ENCODE measurements at places on chromosomes 4 and X.
A peak's percentile ranks its signal among the peaks of the same experiment; 100 is the strongest.

- DNase-seq: no peak
Measured at GRCh38 chr4:101711590-101712260, 78.8 kb upstream of the BANK1 start.

GRCh38 chr4:5753366-5753765 lies 42.4 kb downstream of the EVC start:
- DNase-seq: no peak

DNA sequence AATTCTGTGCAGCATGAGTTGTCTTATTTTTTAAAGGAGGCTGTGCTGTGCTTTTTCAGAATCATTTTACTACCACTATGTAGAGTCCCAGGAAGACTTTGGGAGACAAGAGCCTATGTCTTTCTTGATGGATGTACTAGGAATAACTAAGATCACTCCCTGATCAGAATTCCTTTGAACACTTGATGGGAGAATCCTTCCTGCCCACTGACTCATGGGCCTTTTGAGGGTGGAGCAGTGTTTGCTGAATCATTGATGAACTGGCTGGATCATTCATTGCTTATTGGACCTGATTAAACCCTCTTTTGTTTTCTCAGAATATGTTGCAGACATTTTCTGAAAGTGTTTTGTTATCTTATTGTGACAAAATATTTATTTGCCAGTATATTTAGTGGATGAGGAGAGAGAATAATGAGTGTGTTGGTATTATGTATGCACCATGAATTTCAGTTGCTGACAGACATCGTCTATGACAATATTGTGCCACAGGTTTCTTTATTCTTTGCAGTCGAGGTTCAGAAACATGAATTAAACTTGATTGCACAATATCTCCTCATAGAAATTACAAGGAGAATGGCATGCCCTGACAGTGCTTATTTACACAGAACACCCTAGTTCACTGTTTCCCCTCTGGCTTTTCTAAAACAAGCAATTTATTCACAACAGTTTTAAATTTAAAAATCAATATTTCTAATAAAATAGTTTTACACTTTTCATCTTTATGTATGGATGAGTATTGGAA lies 36.3 kb downstream of the POU4F2 start:
- DNase-seq: no peak

GRCh38 chr4:20901851-20902250 lies 201.6 kb downstream of the PACRGL start:
- no peak for DNase-seq

DNA sequence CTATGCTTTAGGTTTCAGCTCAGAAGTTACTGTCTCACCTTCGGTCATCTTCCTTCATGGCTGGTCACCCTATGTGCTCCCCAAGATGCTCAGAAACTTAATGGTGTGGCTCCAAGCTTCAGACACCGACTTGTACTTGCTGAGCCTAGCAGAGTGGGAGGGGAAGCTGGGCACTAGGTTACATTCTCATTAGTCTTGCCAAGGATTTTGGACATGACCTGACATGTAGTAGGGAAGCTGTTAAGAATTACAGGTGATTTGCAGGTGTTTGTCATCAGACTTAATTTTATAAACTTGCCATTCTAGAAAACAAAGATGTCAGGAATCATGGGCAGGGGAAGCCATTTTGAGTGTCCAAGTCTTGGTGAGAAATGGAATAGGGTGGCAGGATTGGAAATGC lies 72.4 kb downstream of the CCNG2 start:
- no peak for DNase-seq

GRCh38 chr4:81573840-81574239 lies 102.1 kb upstream of the RASGEF1B start:
- no peak for DNase-seq

- no peak for DNase-seq
Measured at GRCh38 chr4:86991994-86992393, 57.2 kb downstream of the AFF1 start.

DNA sequence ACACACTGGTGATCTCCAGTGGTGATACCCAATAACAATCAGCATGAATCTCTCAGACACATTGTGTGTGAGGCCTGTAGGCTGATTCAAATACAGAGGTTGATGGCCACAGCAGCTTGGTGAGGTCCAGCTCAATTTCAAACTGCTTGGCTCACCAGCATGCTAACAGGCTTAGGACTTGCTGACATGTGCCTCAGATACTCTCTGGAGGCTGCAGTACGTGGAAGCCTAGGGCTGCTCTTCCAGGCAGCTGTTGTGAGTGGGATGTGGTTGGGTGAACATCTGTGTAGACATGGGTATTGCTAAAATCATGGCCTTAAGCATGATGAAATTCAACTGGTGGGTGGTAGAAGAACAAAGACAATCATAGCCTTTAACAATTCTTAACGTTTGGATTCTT lies 4.3 kb downstream of the CXCL9 start:
- no peak for DNase-seq

DNA sequence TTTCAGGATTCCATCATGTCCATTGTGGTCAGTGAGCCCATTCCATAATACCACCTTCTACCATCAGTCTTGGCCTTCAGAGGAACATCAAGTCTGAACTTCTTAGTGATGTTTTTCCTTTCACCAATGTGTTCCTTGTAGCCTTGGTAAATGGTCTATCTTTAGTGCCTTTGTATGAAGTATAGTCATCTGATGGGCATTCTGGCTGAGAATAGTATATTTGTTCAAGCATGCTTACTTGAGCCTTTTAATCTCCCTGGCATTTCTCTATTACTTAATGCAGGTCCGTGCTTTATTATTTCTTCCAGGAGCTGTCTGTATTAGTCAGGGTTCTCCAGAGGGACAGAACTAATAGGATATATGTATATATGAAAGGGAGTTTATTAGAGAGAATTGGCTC lies 99.7 kb downstream of the TLL1 start:
- no peak for DNase-seq

DNA sequence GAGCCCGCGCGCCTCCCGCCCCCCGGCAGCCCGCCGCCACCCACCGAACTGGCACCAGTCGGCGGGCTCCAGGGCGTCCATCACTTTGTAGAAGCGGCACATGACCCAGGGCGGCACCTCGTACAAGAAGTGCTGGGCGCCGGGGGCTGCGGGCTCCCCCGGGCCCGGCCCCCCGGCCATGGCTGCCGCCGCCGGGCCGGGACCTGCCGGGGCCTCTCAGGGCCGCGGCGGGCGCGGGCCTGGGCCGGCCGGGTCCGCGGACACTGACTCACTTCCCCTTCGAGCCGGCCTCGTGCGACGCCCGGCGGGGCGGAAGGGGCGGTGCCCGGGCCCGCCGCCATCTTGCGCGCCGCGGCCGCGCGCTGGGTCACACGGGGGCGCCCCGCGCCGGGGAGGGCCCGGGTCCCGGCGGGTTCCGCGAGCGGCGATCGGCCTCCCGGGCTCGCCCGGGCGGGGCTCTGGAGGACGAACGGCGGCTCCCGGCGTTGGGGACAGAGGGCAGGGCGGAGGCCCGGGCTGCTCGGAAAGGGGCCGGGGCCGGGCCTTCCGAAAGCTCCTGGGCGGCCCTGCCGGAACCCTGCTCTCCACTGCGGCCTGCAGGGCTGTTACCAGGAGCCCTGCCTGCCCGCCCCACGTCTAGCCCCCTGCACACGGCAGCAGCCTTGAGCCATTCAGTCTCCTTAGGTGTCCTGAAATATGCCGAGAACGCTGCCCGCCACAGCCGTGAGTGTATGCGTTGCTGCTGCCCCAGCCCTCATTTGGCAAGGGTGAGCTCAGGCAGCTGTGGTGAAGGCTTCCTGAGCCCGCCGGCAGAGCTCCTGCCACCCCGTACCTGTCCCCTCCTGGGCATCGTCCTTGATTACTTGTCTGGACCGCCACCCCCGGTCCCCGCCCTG lies at the start of gene IRAK1:
Gene IRAK1, minus strand, starts transcription at position 270 of the 896 bp plus-strand sequence. Its CDS starts 90 bp downstream, at position 180.
- peak; percentile 47 for DNase-seq

- no peak for DNase-seq
Measured at GRCh38 chr4:3009422-3009821, 46.1 kb downstream of the GRK4 start.

- no peak for DNase-seq
Measured at GRCh38 chrX:72258174-72258573, 18.9 kb downstream of the RPS4X start.

DNA sequence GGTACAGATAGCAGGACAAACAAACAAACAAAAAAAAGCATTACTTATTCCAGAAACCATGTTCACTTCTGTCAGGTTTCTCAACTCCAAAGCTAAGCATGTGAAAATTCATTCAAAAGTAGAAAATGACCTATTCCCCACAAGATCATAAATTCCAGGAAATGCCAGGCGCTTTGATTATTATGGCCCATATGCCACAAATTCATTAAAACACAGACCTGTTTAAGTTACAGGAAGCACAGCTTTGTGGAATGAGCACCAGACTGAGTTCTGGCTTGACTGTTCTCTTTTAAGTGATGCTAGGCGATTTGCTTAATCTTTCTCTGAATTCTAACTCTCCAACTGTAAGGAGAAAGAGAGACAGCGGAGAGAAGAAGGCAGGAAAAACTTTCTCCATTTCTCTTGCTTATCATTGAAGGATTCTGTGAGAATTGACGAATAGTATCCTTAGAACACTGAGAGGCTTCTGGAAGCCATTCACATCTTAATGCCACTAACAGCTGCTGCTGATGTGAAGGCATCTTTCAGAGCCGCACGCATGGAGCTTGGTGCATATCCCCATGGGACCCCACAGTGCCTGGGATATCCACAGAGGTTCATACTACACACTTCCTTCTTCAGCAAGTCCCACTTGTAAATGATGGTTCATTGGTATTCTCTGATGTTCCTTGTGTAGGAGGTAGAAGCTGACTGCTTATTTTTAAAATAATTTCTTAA lies 138.0 kb downstream of the ZNF674 start:
- no peak for DNase-seq

GRCh38 chrX:3990569-3990968 lies 277.1 kb upstream of the PRKX start:
- DNase-seq: no peak

DNA sequence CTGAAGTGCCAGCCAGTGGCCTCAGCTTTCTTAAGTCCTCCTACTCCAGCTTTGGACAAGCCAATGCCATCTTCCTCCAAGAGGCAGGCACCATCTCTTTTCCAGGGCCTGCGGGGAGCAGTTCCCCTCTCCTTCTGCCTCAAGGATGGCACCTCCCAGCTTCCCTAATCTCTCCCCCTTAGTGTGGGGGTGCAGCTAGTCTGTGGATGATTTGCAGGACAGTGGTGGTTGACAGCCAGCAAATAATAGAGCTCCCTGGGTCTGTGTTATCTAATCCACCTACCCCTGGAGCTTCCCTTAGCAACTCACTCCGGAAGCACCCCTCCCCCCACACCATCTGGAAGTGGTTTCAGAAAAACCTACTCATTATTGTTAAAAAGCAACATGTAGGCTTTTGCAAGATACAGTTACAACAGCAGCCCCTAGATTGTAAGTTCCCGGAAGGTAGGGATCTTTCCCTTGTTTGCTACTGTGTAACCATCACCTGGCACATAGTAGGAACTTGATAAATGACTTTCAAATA lies 247.1 kb downstream of the BCOR start:
- DNase-seq: no peak

DNA sequence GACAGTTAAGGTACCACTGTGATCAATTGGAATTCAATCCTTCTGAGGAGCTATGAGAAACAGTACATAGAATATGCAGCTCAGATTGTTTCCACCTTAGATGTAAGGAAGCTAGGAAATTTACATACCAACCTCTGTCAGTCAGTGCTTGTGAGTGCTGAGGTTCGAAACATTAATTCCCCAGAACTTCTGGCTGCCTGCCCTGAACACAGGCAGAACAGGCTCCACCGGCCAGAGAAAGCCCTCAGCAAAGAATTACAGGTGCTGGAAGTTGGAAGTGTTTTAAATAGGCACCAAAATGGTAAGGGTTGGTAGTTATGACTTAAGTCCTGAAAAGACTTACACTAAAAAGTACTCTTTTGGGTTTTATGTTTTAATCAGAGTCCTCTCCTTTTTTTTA lies 651.8 kb downstream of the C4orf33 start:
- peak; percentile 38 for DNase-seq

GRCh38 chr4:54439831-54440243 lies 210.7 kb downstream of the PDGFRA start:
- no peak for DNase-seq

GRCh38 chrX:103275947-103276567 lies 493 bp downstream of the TCEAL5 start:
- peak; percentile 26 for DNase-seq

DNA sequence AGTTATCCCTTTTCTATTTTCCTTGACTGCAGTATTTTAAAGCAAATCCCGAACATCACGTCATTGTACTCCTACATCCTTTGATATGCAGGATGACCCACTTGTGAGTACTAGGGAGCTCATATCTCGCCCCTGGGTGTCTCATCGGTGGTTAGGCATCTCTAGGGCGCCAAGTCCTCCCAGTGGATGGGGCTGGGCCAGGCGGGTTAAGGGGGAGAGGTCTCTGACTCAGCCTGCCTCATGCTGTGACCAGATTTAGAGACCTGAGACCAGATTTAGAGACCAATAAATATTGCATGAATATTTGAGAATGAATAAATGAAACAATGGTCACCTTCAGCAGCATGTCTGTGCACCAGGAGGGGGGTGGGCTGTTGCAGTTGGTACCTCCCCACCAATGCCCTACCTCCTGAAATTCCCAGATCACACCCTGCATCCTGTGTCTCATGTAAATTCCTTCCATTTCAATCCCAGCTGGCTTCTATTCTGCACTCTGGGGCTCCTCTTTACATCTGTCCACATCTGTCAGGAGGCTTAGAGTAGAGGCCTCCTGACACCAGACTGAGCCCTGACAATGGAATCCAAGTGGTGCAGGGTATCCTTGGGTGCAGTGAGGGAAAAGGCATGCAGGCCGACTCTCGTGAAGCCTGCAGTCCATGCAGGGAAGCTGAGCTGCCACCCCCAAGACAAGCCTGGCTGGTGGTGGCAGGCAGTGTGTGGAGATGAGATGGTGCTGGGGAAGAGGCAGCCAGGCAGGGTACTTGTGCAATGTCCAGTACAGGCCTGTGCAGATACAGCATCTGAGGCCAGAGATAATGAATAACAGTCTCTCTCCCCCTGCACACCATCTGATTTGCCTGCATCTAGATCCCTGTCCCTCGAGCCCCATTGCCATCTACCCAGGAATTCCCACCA lies 5.2 kb downstream of the APLN start:
- DNase-seq: no peak

DNA sequence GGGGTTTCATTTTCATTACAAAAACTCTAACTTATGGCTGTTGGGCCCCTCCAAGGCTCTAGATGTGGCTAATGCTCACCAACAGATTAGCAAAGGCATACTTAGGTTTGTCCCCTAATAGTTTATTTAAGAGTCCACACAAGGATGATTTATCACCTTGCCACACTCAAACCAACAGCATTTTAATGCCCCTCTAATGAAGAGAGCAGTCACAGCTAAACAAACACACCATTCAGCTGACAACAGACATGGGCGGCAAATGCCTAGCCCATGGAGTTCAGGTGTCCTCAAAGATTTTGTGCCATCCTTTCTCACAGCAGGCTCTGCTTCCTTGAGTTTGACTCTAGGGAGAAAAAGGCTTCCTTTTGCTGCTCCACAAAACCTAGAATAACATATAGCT lies 61.8 kb upstream of the CITED1 start:
- DNase-seq: no peak

Measured in NCI-H1105 (cell line).